Activated CD8-positive, alpha-beta memory T cell treated with anti-CD3 and anti-CD28 coated beads, Interleukin-2, amount 50 U/mL, for 48 hours (primary cell): ENCODE measurements at places on chromosomes 3 and 15.
A peak's percentile ranks its signal among the peaks of the same experiment; 100 is the strongest.

GRCh38 chr3:112814266-112814665 is 32.4 kb downstream of the CD200R1L start:
- no peak for DNase-seq

GRCh38 chr3:167705840-167706239 is 28.9 kb downstream of the PDCD10 start:
- DNase-seq, result no peak

DNA sequence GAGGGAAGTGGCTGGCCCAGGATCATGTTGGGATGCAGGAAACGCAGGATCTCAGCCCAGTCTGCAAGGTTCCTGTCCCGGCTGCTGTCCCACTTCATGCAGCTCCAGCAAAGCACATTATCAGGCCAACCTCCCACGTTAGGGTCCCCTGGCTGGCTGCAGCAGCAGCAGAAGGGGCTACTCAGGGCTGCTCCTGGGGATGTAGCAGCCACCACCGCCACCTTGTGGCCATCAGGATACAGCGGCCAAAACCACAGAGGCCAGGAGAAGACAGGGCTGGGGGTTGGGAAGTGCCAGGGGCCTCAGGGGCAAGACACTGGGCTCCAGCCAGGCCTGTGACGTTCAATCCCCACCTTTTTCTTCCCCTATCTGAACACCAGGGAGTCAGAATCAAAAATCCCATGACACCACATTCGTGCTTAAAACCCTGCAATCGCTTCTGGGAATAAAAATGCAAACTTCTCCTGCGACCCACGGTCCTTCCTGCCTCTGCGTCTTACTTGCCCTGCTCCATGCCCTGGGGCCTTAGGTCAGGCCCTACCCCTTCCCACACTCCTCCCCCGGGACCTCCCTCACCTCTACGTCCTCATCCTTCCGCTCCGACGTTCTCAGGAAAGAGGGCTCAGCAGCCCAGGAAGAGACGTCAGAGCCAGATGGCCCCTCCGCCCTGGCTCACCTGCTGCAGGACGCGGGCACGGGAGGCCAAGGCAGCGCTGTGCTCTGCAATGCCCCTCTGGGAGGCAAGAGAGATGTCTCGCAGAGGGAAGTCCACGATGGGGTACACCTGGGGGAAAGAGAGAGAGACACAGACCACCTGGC is 21.5 kb downstream of the SSUH2 start:
- DNase-seq, result peak; percentile 74

- no peak for DNase-seq
These were observed 16.0 kb downstream of the STARD9 start for GRCh38 chr15:42591238-42591934.

GRCh38 chr15:69574506-69574905 is 121.9 kb downstream of the RPLP1 start:
- no peak for DNase-seq
